ENCODE measurements at places on chromosomes 6 and 20.

DNA sequence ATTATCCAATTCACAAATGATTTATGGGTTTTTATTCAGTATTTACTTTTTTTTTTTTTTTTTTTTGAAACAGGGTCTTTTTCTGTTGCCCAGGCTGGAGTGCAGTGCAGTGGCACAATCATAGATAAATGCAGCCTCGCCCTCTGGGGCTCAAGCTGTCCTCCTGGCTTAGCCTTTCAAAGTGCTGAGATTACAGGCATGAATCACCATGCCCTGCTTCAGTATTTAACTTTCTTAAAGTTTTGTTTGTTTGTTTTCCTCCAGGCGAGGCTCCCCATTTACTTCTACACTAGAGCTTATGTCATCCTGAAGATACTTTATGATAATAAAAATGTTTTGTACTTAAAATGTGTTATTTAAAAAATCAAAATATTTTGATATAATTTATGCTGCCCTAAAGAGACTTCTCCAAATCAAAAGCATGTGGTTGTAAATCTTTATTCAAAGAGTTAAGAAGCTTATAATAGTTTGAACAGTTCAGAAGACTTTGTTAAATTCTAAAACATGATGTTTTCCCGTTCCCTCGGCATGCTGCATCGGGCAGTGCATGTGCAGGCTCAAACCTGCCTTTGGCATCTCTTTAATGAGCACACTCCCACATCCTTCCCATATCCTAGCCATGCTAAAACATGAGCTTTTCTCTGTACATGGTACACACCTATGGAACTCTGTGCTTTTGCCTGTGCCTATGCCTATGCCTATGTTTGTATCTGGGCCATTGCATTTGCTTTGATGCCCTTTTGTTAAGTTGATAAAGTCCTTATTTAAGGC is 11.0 kb downstream of the SMPDL3A start:
- DNase-seq = no peak

DNA sequence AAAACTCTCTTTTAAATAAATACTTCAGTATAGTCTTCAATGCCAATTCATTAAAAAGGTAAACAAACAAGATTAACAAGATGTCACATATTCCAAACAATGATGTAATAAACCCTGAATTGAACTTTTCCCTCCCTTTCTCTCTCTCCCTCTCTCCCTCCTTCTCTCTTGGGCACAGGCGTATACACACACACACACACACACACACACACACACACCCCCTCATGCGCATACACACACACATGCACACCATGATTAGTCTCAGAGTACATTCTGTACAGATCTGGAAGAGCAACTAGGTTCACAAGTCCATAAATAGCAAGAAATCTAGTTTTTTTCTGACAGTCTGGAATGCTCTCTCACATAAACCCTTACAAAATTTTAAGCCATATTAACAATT is 128.3 kb downstream of the DST start:
- no peak for DNase-seq

DNA sequence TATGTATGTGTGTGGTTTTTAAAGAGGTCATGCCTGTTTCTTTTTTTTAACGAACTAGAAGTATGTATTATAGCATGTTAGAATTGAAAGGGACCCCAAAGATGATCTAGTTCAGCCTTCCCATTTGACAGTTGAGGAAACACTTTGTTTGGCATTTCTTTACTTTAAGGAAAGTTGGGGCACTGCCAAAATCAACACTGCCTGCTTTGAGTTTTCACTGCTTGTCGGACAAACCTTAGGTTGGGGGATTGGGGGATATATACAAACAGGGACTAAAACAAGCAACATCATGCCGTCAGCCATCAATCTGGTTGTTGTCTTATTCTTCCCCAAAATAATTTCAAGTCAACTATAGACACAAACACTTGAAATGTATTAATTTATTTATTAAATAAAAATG is 14.1 kb upstream of the CALHM6 start:
- DNase-seq = no peak

GRCh38 chr6:45685076-45685475 is 307.3 kb upstream of the SUPT3H start:
- no peak for DNase-seq

DNA sequence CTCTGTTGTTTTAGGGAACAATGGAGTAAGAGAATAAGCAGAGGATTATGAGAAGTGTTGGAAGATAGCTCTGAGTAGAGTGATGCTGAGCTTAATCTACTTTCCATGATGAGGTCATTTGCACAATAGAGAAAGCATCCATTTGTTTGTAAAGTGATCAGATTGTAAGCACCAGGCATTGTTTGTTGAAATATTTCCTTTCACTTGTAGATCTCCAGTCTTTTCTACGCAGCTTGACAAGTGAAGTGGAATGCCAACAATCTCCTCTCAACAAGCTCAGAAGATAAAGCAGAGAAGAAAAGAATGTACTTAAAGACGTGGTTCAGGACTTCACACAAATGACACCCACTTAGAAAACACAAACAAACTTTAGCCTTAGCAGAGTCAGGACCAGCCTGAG is 80.1 kb upstream of the MARCKS start:
- no peak for DNase-seq

- DNase-seq = peak; percentile 63
These were observed 1358.6 kb upstream of the GJE1 start for GRCh38 chr6:140774080-140774505.

GRCh38 chr6:128759901-128760300 is 123.0 kb upstream of the LAMA2 start:
- DNase-seq = no peak

DNA sequence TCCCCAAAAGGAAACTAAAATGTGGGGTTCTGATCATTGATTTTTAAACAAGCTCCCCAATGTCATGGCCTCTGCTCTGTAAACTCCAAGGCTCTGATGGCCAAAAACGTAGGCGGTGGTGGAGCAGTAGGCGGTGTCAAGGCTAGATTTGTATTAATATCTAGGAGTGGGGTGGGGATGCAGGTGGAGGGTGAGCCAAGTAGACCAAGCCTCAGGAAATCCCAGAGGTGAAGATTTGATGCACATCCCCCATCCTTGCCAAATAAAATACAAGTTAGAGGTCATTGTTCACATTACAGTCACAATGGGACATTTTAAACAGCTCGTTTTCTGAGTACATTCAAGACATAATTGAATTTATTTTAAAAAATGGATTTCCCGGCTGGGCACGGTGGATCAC is 30.9 kb upstream of the TBC1D7 start:
- DNase-seq = no peak

GRCh38 chr6:6593867-6594468 is 5.4 kb downstream of the LY86 start:
- DNase-seq = no peak

DNA sequence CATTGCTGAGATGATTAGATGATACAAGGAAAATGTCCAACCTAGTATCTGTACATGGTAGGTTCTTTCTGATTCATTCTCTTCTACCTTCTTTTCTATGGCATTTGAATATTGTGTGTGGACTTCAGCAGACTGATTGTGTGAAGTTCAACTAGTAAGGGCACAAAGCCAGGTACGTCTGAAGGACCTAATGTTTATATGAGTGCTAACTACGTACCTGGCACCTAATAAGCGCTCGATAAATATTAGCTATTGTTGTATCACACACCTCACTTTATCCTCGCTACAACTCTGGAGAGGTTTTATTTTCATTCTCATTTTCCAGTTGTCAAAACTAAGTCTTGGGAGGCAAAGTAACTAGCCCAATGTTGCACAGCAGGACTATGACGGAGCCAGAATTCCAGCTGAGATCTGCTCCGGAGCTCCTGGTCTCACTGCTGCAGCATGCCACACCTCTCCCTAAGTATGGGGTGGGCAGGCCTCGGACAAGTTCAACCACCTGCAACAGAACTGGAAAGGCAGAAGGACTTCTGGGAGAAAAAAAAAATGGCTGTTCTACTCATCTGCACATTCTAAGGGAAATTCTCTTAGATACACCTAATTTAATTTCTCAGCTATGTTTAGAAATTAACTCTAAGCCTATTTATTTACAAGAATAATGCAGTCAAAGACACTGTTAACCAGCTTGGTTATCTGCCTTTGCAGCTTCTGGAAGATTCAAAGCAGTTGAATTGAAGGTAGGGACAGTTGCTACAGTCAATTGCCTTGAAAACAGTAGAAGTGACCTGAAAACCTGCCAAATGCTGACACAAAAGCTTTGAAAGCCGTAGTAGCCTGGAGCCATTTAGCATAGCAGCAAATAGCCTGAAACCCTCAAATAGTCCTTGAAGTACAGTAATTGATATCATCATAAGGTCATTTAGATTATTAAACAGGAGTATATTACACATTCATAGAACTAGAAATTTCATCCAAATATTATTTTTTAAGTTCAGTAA is 165.0 kb downstream of the PDE7B start:
- DNase-seq = peak; percentile 7

- DNase-seq = no peak
These were observed 243.8 kb upstream of the PLN start for GRCh38 chr6:118304321-118304720.

DNA sequence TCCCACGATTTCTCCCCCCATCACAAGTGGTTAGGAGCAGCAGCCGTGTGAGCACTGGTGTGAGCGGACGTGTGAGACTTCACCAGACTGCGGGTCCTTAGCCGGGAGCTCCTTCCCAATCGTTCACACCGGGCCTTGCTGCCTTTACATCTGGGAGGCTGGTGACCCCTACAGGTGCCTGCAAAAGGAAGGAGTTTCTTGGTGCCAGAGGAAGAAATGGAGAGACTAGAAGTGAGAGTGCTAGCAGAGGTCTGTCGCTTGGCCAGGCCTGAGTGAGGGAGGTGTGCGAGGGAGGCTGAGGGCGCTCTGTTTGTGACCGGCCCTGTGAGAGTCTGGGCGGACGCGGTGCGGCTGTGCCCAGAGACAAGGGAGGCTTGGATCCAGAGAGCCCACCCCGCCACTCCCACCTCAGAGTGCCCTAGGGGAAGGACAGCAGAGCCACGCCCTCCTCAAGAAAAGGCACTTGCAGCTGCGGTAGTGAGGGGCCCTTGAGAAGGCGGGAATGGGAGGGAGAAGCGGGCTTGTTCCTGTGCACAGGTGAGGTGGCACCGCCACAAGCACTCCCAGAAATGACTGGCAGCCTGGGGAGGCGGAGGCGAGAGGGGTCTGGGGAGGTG is 10.0 kb upstream of the ARMC2 start:
- peak; percentile 7 for DNase-seq

DNA sequence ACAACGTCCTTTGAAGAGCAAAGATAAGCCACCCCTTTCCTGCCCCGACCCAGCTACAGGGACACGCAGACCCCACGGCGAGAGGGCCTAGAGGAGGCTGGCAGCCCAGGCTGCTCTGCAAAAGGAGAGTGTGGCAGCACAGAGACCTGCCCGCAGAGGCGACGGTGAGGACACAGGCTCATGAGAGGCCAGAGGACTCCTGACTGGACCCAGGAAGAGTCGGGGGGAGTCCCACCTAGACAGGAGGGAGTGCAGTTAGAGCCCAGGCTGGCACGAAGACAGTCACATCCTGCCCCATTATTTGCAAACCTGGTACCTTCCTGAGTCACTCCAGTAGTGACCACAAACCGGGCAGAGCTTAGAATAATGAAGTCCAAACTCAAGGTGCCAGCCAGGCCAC is 227.7 kb upstream of the CDH4 start:
- DNase-seq = no peak
